ENCODE measurements at places on chromosomes 11 and 22.

DNA sequence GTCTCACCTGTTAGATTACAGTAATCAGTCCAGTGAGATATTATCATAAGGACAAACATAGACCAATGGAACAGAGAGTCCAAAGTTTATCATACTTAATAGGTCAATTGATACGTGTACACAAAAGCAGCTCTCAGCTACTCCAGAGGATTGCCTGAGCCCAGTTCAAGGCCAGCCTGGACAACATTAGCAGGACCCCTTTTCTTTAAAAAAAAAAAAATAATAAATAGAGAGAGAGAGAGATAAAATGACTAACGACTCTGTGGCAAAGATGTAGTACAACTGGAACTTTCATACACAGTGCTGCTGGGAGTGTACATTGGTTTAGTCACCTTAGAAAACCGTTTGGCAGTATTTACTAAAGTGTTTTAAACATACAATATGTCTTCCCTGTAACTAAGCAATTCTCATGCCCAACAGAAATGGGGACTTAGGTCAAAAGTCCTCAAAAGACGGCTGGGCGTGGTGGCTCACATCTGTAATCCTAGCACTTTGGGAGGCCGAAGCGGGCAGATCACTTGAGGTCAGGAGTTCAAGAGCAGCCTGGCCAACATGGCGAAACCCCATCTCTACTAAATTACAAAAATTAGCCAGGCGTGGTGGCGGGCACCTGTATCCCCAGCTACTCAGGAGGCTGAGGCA, 10.6 kb downstream of the SNX32 start:
- no peak for DNase-seq

GRCh38 chr22:39431821-39432251, 25.0 kb upstream of the MGAT3 start:
- DNase-seq, result no peak

DNA sequence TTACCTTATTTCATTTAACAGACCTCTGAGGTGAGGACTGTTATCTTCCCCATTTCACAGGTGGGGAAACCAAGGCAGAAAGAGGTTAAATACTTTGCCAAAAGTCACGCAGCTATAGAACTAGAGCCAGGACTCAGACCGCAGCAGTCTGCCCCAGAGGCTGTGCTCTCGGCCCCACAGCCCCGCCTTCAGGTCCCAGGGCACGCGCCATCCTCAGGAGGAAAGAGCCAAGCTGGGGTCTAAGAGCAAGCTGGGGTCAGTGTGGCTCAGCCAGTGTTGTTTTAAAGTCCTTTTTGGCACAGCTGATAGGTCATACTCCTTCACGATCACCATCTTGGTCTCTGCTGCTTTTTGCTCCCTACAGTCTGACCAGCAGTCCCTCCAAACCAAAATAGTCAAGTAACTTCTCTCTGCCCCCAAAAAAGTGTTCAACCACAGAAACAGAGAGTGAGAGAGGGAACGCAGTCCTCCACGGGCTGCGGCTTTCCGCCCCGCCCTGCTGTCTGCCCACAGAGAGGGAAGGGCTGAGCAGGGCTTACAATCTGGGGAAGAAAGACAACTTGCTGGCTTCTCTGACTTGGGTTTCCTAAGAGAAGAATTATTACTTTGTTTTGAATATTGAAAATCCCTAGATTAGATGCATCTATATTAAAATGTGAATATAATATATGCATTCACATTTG, 137.2 kb upstream of the OPCML start:
- DNase-seq, result peak; percentile 13

DNA sequence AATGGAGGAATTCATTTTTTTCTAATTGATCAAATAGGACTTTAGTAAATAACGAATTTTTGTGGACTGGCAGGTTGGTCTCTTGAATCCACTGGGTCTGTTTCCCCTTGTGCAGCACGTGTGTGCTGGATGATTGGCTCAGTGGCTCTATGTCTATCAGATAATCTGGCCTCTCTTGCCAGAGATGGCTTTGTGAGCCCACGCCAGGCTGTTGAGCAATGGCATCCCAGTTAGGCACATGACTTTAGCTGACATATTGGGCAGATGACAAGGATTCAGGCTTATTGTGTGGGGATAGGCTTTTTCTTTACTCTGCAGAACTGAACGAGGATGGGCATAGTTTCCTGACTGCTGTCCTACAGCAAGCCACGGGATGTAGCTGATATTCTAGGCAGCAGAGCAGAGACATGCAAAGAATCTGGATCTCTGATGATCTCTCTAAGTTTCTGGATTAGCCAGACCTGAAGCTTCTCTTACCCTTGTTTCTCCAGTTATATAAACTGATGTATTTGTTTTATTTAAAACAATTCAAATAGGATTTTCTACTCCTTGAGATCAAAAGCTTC, 144.9 kb downstream of the ARHGAP42 start:
- no peak for DNase-seq

DNA sequence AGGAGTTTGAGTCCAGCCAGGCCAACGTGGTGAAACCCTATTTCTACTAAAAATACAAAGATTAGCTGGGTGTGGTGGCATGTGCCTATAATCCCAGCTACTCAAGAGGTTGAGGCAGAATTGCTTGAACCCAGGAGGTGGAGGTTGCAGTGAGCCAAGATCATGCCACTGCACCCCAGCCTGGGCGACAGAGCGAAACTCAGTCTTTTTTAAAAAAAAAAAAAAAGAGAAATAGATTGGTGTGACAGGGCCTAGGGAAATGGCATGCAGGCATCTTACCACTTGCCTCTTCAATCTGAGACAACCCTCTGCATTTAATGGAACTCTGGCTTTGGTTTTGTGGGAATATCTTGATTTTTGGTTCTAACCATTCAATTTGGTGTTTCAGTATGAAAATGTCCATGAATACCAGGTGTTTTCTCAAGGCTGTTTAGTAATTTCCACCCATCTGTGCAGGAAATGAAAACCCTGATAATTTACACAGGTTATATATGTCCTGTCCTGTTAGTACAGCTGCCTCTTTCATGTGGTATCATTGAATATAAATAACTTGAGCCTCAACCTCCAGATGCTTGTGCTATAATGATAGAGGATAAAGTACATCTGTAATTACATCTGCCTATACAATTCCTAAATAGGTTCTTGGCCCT, 8.4 kb downstream of the XBP1 start:
- no peak for DNase-seq

- DNase-seq, result no peak
Observed at GRCh38 chr22:47049078-47049624, 286.7 kb downstream of the TBC1D22A start.

- DNase-seq, result no peak
Observed at GRCh38 chr22:24083361-24083760, 72.3 kb downstream of the CABIN1 start.

GRCh38 chr11:128346804-128347203, 240.6 kb downstream of the ETS1 start:
- DNase-seq, result no peak

GRCh38 chr11:61581030-61581928, at the start of gene SYT7:
Gene SYT7, minus strand, starts transcription at chr11:61581076. Its CDS starts 256 bp downstream, at chr11:61580820.
- DNase-seq, result peak; percentile 94

GRCh38 chr11:28049338-28050216, 58.4 kb downstream of the KIF18A start:
- no peak for DNase-seq

GRCh38 chr22:49006207-49007012, 821.3 kb downstream of the BRD1 start:
- no peak for DNase-seq

DNA sequence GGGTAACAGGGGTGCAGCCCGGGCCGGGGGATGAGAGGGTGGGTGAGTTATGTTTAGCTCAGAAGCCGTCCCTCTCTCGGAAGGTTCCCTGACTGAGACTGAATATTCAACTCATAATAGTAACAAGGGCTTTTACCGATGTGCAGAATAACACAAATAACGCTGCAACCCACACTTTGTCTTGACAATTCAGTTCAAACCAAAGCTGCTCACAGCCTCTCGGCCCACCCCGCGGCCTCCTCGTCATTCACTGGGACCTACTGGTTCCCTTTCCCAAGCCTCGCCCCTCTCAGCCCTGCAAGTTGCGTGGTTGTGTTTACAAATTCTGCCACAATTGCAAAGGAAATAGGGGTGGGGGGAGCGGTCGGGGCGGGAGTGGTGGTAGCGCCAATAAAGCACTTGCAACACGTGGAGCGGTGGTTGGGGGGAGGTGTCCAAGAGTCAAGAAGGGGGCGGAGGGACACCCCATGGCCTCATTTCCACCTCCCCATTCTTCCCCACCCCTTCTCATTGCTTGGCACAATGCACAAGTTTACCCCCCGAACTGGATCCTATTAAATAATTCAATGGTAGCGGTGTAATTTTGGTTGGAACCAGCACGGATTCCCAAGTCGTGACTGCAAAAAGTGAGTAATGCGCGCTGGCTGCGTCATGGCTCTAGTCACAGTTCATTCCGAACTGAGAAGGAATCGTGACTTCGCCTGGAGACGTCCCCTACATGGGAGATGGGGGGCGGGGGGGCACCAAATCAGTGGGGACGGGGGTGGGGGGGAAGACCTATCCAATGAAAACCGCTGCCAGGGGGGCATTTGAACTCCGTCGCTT, 102.0 kb upstream of the HSD17B12 start:
- no peak for DNase-seq

- DNase-seq, result no peak
Observed at GRCh38 chr11:57341250-57341808, 3.2 kb downstream of the P2RX3 start.

DNA sequence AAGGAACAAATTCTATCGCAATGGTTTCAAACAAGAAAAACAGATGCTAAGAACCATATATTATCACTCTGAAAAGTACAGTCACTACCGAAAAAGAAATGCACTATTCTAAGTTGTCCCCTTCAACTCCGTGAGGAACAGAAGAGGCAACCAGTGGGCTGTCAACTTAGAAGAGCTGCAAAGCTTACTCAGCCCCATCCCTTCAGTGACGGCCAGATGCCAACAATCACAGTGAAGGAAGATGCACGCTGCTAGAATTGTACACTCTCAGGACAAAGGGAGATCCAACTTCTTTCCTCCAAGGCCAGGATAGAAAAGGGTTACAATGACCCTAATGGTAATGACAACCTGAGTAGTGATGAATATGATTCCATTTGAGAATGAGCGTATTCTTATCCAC, 38.5 kb upstream of the CHKA start:
- no peak for DNase-seq

- DNase-seq, result no peak
Observed at GRCh38 chr22:46009730-46010129, 32.8 kb upstream of the WNT7B start.

GRCh38 chr11:30326114-30326778, 3.3 kb downstream of the ARL14EP start:
- DNase-seq, result peak; percentile 18

DNA sequence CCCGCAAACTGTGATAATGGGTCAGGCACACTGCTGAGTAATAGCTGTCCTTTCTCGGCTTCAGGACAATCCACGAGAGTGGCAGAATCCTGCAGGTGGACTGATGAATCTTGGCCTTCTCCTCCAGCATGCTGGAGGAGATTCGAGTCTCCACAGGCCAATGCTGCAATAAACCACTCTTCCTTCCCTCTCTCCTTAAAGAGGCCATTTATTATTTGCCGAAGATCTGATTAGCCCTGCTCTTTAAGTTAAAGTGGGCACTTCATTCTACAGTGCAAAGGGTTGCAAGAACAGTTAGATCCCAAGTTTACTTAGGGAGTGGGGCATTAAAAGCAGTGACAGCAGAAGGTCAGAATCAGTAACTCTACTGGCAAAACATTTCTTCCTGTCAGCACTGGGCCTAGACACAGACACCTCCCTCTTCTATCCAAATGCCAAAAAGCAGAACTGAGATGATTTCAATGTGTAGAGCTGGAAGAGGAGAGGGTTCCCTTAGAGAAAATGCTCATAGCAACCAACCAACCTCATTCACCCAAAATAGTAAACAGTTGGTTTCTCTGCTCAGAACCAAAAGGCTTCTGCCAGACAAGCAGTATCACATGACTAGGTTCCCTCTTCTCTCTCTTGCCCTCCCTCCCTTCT, 121.7 kb downstream of the SGSM3 start:
- peak; percentile 64 for DNase-seq

DNA sequence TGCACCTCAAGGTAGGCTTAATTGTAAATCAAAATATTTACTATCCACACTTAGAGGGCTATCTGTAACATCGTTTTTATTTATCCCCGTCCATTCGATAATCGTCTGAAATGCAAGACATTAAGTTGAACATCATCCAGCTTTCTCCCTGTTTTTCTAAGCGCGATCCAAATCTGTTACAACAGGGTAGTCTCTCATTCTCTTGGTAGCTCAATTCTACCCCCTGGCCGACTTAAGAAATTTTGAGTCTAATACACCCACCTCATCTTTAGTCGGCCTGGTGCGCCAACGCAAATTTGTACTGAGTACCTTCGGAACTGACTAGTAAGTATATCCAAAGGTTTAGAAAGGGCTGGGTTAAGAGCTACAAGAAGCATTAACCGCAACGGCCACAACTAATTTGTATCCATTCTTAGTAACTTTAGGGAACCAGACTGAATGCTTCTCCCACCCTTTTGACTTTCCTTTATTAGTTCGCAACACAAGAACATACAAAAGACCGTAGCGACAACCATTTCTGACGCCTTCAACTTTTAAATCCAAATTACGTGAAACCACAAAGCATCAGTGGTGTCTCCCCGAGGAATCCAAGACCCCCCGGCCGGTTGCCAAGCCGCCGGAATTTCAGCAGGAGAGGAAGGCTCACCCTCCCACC, 1.0 kb upstream of the ZNF143 start:
- peak; percentile 69 for DNase-seq

- peak; percentile 68 for DNase-seq
Observed at GRCh38 chr11:808427-809286, 1.1 kb upstream of the RPLP2 start.

- no peak for DNase-seq
Observed at GRCh38 chr11:14290422-14290821, 68.6 kb downstream of the RRAS2 start.

- no peak for DNase-seq
Observed at GRCh38 chr11:14081581-14082231, 119.2 kb downstream of the SPON1 start.

DNA sequence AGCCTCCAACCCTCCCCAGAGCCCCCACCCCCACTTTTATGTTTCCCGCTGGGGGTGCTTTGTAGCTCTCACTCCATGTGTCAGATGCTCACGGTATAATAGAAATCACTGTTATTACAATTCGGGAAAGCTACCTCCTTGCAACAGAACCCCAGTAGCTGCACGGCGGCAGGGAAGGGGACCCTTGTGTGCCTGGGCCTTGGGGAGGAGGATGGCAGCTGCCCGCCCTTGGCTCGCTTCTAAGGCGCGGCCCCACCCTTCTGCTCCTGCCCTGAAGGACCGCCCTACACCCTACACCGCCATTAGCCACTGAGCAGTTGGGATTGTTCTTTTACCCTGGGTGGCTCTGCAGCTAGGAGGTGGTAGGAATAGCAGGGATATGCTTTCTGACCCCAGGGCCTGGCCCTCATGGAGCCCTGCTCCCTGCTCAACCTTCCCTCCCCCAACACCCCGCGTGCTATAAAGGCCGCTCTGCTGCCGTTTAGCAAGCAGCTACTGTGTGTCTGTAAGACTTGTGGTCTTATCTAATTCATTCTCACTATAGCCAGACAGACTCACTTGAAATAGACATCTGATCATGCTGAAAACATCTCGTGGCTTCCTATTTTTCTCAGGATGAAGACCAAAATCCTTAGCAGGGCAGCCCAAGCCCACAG, 219.7 kb downstream of the CEP164 start:
- DNase-seq, result no peak

GRCh38 chr11:80031014-80031600, 590.3 kb upstream of the TENM4 start:
- no peak for DNase-seq

- no peak for DNase-seq
Observed at GRCh38 chr11:131823772-131824171, 453.4 kb downstream of the NTM start.

GRCh38 chr11:130847517-130847916, 68.8 kb downstream of the SNX19 start:
- no peak for DNase-seq

- no peak for DNase-seq
Observed at GRCh38 chr11:11968511-11969280, 39.7 kb downstream of the DKK3 start.
